Bronchial smooth muscle cell (primary cell): ENCODE measurements at places on chromosomes 11 and 22. TPM values are rescaled to one million over a fixed set of nuclear protein-coding genes. Genes with fewer than 3 reads are reported as not detected.

The MAP6 gene
- 0.86 and 1.3 TPM in 2 replicates for total RNA-seq

The RCOR2 gene
- total RNA-seq, result 3.5 and 4.9 TPM in 2 replicates

The KDM2A gene
- total RNA-seq, result 31.4 and 40.2 TPM in 2 replicates

The VPS11 gene
- total RNA-seq, result 36.7 and 45.2 TPM in 2 replicates

The SCGB1A1 gene
- not detected in 2 replicates for total RNA-seq

The TUBA8 gene
- total RNA-seq, result 0.60 and 0.63 TPM in 2 replicates

The ARSA gene
- 11.3 and 11.5 TPM in 2 replicates for total RNA-seq

The BEST1 gene
- total RNA-seq, result 2.5 and 4.6 TPM in 2 replicates

The AHNAK gene
- total RNA-seq, result 361 and 516 TPM in 2 replicates

The GRM5 gene
- under 0.01 TPM in 1 of 2 replicates, not detected in the other for total RNA-seq

The CASP5 gene
- total RNA-seq, result under 0.01 TPM in 1 of 2 replicates, not detected in the other

The OR51B4 gene
- total RNA-seq, result not detected in 2 replicates

The DUSP8 gene
- under 0.01 and 0.09 TPM in 2 replicates for total RNA-seq

The SEPTIN3 gene
- total RNA-seq, result under 0.01 and 0.26 TPM in 2 replicates

The CFL1 gene
- total RNA-seq, result 769 and 930 TPM in 2 replicates

The FUT4 gene
- 2.7 and 3.2 TPM in 2 replicates for total RNA-seq
